ENCODE measurements at places on chromosomes 11 and 22. TPM values are rescaled to one million over a fixed set of nuclear protein-coding genes. Genes with fewer than 3 reads are reported as not detected.

The C11orf21 gene
- total RNA-seq: not detected

The KCNJ5 gene
- total RNA-seq: not detected

The TSGA10IP gene
- total RNA-seq: 0.11 TPM

The THY1 gene
- 162 TPM for total RNA-seq

The PGA5 gene
- total RNA-seq: not detected

The OR5P2 gene
- not detected for total RNA-seq

The SCGB1C1 gene
- total RNA-seq: not detected

The TAGLN gene
- 415 TPM for total RNA-seq

The HDHD5 gene
- total RNA-seq: 41.7 TPM

The TRIM51 gene
- not detected for total RNA-seq

The CSNK2A3 gene
- 1.1 TPM for total RNA-seq

The DGAT2 gene
- total RNA-seq: 1.3 TPM

The MS4A6E gene
- not detected for total RNA-seq

The TEAD1 gene
- total RNA-seq: 102 TPM

The RAG1 gene
- 0.37 TPM for total RNA-seq

The LRP4 gene
- total RNA-seq: 4.7 TPM

The CLMP gene
- total RNA-seq: 103 TPM

The NCR3LG1 gene
- 9.5 TPM for total RNA-seq

The ANKK1 gene
- total RNA-seq: under 0.01 TPM

The FGF3 gene
- total RNA-seq: not detected

The SCN3B gene
- under 0.01 TPM for total RNA-seq

The BTBD18 gene
- not detected for total RNA-seq

All from uterine smooth muscle cell (primary cell).